Activated CD4-positive, alpha-beta T cell treated with anti-CD3 and anti-CD28 coated beads, Interleukin-10, Interleukin-2, amounts not matched to agents 100 ng/mL and 50 ng/mL, durations not matched to agents 16 hours and 8 hours (primary cell): ENCODE measurements at places on chromosomes 12 and 14.

GRCh38 chr14:85701763-85702162 lies 171.8 kb downstream of the FLRT2 start:
- DNase-seq, result no peak

- DNase-seq, result no peak
Measured at GRCh38 chr12:60168441-60168840, 572.6 kb downstream of the SLC16A7 start.

DNA sequence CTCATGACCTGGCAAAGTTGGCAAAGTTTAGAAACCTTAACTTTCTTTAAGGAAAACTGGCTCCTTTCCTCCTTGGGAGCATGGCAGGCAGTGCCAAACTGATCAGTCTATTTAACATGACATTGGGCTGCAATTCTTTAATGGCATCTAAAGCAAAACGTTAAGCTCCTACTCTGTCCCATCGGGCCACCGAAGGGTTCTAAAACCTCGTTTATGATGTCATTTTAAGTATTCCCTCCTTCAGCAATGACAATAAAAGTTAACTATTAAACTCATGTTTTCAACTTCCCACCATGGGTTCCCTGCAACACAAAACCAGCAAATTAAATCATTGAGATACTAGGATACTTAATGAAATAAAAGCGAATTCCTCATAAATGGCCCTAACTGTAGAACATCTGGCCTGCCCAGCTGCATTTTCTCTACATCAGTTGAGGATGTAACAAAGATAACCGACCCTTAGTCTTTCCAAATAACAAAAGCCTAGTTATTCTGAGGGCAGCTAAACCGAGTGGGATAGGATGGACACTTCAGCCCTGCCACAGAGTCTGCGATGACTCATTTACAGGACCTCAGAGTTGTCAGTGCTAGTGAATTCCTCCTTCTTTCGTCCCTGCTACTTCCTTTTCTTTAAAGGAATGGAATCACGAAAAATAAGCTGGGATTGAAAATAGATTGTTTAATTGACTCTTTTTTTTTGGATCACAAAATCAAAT lies 34.5 kb upstream of the RIC8B start:
- no peak for DNase-seq

DNA sequence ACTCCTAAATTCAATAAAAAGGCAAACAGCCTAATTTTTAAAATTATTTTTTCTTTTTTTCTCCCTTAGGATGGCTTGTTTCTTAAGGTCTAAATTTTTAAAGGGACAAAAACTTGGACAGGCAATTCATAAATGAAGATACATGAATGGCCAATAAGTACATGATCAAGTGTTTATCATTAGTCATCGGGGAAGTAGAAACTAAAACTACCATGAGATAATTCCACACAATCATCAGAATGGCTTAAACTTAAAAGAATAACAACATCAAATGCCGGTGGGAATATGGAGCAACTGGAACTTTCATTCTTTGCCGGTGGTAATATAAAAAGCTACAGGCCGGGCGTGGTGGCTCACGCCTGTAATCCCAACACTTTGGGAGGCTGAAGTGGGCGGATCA lies 29.1 kb downstream of the MOK start:
- no peak for DNase-seq

DNA sequence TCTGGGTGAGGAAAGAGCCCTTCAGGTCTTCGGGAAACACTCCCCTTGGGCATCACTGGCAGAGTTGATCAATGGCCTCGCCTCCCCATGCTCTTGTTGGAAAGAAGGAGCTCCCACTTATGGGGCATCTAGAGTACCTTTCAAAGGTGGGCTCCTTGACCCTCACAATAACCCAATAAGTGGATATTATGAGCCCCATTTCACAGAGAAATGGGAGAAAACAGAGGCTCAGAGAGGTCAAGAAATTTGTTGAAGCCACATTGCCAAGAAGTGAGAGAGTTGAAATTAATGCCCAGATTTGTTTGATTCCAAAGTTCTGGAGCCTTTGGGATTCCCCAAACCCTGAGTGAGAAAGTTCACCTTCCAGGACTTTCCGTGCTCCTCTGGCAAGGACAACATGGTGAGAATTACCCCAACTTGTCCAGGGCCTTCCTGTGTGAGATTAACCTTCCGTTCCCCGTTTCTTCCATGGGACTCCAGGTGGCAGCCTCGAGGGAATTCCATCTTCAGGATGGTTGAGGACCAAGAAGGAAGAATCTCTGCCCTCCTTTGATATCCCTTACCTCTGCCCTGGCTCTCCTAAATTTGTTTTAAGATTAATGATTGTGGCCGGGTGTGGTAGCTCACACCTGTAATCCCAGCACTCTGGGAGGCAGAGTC lies 7.5 kb upstream of the CHD4 start:
- DNase-seq, result no peak

DNA sequence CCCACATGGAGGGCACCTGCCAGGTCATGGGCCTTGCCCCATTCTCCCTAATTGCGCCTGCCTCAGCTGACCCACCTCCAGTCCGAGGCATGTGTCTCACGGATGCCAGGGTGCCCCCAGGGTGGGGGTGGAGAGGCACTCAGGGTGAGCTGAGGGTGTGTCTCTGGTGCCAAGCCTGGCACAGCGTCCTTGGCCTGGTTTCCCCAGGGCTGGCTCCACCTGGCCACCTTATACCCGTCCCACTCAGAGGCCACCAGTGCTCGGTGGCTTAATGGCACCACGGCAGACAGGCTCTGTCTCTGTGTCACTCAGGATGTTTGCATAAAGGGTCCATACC lies 33.6 kb upstream of the TDRD9 start:
- no peak for DNase-seq

GRCh38 chr14:57168138-57168679 lies 100.5 kb downstream of the EXOC5 start:
- DNase-seq, result no peak

- no peak for DNase-seq
Measured at GRCh38 chr12:42923583-42923982, 334.0 kb upstream of the PRICKLE1 start.

DNA sequence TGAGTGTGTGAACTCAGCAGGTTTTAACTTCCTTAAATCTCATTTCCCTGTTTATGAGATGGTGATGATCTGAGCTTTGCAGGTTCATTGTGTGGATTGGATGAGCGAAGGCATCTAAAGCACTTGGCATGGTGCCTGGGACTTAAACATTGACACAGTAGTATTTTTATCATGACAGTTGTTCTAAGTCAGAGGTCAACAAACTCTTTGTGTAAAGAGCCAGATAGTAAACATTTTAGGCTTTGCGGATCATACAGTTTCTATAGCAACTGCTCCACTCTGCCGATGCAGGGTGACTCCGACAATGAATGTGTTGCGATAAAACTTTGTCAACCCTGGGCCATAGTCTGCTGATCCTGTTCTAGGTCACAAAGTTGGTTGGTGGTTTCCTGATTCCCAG lies 25.2 kb downstream of the SLC24A4 start:
- no peak for DNase-seq

DNA sequence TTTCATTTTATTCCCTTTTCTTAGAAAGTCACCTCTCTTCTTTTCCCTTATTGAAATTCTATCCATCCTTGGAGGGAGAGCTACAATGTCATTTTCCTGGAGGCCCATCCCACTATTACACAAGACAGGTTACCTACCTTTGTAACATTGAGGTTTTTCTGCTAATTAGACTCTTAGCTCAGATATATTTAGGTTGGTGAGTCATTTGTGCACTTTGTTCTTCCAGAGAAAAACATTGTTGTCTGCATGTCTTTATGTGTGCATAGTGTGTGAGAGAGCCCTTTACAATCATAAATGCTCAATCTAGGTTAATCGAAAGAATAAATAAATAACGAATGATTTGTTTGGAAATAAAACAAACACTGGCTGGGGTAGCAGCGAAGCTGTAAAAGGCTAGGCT lies 191.8 kb downstream of the DACT1 start:
- DNase-seq, result no peak

DNA sequence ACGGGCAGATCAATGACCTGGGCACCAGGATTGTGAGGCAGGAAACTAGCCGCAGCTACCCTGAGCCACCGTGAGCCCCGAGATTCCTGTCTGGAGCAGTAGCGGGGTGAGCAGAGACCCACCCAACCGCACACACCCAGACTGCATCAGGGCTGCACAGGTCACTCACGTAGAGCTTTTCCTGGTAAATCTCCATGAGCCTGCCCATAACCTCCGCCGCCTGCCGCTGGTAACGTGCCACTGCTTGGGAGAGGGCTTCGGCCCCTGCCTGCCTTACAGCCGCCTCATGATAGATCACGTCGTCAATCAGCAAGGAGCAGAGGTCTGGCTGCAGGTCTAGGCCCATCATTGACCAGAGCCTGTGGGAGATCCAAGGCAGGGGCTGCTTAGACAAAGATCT lies 38.5 kb upstream of the RAB35 start:
- no peak for DNase-seq

DNA sequence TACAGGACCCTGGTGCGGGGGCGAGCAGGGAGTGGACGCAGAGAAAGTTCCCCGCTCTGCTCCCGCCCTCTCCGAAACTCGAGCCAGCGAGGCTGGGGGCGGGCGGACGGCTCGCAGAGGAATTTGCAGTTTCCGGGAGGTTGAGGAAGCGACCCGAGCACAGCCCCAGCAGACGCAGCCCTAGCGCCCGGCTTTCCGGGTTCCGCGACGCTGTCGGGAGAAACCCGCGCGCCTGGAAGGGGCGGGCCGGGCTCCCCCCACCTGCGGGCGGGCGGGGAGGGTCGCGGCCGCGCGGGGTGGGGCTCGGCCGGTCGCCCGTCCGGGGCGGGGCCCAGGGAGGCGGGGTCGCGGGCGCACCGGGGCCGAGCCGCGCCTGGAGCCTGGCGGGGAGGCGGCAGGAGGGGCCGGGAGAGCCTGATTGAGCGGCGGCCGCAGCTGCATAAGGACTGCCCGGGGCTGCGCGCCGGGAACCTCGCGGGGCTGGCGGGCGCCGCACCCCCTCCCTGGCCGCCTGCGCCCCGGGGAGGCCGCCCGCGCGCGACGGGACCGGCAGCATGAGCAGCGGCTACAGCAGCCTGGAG lies at the start of gene RASSF3:
TSS of gene RASSF3 (plus strand) at position 417 of the 581 bp plus-strand sequence. CDS start at position 555, 138 bp downstream.
- peak; percentile 90 for DNase-seq

- peak; percentile 27 for DNase-seq
Measured at GRCh38 chr12:89349814-89350213, 2.5 kb downstream of the DUSP6 start.

DNA sequence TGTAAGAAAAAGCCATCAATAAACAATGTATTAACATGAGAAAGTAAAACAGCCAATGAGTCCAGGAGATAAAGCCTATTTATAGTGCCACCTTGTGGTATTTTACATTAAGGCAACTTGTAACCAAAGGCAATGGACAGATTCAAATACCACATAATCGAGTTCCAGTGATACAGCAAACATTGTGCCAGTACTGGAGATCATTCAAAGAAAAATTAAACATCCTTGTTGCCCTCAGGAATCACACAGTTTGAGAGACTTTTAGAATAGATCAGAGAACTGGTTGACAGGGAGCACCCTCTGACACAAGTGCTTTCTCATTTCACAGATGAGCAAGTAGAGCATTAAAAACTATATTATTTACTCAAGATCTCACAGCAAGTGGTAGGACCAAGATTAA lies 98.1 kb downstream of the DDHD1 start:
- DNase-seq, result peak; percentile 55

GRCh38 chr12:57780284-57780897 lies 2.2 kb upstream of the TSFM start:
- no peak for DNase-seq
